ENCODE measurements at places on chromosomes 1 and 21.

GRCh38 chr21:27681841-27682240 lies 715.0 kb upstream of the ADAMTS5 start:
- no peak for DNase-seq

DNA sequence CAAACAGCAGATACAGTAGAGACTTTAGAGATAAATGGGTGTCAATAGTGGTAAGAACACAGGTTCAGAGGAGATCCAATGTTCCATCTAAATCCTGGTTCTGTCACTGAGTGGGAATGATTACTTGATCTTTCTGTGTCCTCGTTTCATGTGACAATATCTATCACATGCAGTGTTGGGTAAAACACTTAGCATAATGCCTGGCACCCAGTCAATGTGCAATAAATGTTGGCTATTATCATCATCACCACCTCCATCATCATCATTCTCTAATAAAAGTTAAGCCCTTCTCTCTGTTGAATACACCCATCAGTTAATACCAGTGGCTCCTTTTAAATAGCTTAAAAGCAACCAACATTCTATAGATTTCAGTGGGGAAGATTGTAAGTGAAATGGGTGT lies 184.7 kb downstream of the ST6GALNAC3 start:
- DNase-seq: no peak

GRCh38 chr1:209646558-209646957 lies 5.7 kb downstream of the LAMB3 start:
- no peak for DNase-seq

- no peak for DNase-seq
These were observed 29.5 kb downstream of the BRINP2 start for GRCh38 chr1:177200290-177200689.

- no peak for DNase-seq
These were observed 62.8 kb upstream of the KIF26B start for GRCh38 chr1:245091818-245092637.

- DNase-seq: no peak
These were observed 635.2 kb downstream of the SMYD3 start for GRCh38 chr1:245871915-245872314.

DNA sequence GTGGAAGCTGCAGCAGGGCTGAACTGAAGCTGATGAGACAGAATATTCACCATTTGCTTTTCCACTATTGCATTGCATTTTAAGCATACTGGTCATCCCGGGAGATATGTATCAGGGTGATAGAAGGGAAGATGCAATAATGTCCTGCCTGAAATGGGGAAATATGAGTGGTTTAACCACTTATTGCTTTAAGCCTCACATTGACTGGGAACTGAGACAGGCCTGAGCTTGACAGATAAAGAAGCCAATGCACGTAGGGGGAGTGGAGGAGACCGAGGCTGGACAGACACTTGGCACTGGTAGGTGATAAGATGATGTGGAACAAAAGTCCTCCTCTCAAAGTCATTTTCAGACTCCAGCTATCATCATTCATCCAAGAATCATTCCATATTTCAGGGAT lies 911.7 kb upstream of the NCAM2 start:
- DNase-seq: no peak

- DNase-seq: no peak
These were observed 271.8 kb downstream of the HLX start for GRCh38 chr1:221150996-221151395.

GRCh38 chr1:228016181-228016510 lies 9.3 kb downstream of the WNT3A start:
- no peak for DNase-seq

GRCh38 chr1:245512980-245513578 lies 358.3 kb downstream of the KIF26B start:
- DNase-seq: no peak

GRCh38 chr21:34073749-34074282 lies 438 bp downstream of the MRPS6 start:
- DNase-seq: no peak

- DNase-seq: no peak
These were observed 16.3 kb downstream of the CNIH3 start for GRCh38 chr1:224632381-224632871.

DNA sequence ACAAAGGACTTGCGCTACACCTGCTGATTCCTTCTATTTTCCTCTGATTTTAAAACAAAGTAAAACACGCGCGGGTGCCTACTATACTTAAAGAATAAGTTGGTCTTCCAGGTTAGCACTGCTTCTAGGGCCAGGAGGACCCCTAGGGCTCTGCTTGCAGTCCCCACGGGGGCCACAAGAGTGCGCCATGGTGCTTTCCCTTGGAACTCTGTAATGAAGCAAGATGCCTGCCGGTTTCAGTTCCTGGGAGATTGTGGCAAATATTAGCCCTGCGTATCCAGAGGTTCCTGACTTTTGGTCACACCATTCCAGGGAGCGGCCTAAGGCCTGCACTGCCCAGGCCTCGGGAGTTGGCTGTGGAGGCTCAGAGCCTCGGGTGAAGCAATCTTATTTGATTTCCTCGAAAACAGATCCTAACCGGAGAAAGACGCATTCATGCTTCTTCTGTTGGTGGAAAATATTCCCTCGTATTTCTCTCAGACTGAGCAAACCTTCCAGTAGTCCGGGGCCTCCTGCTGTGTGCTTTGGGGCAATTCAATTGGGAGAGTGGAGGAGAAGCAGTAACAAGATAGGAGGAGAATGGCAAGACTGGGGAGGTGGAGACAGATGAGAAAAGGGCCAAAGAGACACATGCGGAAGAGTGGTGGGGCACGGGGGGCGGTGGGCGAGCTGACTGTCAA lies 25.3 kb downstream of the ADAM30 start:
- peak; percentile 36 for DNase-seq

DNA sequence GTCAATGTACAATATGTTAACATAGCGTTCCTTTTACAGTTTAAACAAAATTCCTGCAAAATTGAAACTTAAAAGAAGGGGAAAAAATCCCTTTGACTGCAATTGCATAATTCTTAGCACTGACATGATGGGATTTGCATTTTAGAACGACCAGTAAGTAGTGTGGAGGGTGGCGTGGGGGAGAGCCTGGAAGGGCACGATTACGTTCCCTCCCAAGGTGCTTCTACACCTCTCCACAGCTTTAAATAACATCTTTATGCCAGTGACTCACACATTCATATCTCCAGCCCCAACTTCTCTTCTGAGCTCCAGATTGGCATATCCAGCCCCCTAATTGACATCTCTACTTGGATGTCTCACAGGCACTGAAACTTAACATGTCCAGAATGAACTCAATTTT lies 64.3 kb downstream of the OLFML3 start:
- no peak for DNase-seq

- no peak for DNase-seq
These were observed 38.7 kb upstream of the COL6A2 start for GRCh38 chr21:46059195-46059594.

GRCh38 chr21:41794600-41794999 lies 27.7 kb upstream of the RIPK4 start:
- DNase-seq: no peak

DNA sequence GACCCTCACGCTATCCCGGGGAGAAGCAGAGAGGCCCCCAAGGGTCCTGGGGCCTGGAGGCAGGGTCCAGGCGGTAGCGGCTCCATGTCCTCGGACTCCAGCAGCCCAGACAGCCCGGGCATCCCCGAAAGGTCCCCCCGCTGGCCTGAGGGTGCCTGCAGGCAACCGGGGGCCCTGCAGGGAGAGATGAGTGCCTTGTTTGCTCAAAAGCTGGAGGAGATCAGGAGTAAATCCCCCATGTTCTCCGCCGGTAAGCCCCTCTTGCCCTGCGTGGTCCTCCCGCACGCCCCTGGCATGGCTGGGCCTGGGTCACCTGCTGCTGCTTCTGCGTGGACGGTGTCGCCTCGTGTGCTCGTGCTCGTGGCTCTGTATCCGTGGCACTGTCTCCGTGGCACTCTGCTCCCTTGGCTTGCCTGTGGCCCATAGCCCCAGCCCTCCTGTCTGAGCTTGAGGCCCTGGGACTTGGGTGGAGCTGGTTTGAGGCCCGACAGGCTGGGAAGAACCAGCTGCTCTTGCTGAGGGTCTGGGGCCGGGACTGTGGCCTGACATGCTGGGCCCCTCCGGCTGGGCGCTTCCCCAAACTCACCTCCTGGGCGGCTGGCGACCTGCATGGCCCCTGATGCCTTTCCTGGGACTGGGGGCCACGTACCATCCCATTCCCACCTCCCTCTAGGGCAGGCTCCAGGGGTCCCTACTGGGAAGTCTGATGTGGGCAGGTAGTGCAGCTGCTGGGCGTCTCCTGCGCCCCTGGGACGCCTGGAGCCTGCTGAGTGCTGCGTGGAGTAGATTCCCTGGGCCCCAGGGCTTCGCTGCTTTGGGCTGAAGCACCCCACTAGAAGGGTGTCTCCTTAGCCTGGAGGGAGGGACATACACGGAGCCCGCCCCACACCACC lies 23.5 kb downstream of the PANK4 start:
- DNase-seq: no peak

DNA sequence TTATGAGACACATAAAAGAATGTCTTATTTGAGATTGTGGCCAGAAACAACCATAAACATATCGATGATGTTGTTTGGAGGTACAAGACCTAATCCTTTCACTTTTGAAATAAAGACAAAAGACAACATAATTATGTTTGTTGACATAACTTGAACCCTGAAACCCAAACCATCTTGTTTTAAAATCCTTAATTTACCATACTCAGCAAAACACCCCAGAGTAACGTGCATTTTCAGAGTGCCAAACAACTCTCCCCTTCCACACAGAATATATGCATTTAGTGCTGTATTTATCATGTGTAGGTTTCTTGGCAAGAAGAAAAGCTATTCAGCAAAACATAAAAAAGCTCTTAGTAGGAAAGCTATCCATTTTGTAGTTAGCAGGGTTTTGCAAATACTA lies 17.5 kb downstream of the SIM2 start:
- no peak for DNase-seq

- DNase-seq: no peak
These were observed 28.3 kb upstream of the PEF1 start for GRCh38 chr1:31672986-31673385.

DNA sequence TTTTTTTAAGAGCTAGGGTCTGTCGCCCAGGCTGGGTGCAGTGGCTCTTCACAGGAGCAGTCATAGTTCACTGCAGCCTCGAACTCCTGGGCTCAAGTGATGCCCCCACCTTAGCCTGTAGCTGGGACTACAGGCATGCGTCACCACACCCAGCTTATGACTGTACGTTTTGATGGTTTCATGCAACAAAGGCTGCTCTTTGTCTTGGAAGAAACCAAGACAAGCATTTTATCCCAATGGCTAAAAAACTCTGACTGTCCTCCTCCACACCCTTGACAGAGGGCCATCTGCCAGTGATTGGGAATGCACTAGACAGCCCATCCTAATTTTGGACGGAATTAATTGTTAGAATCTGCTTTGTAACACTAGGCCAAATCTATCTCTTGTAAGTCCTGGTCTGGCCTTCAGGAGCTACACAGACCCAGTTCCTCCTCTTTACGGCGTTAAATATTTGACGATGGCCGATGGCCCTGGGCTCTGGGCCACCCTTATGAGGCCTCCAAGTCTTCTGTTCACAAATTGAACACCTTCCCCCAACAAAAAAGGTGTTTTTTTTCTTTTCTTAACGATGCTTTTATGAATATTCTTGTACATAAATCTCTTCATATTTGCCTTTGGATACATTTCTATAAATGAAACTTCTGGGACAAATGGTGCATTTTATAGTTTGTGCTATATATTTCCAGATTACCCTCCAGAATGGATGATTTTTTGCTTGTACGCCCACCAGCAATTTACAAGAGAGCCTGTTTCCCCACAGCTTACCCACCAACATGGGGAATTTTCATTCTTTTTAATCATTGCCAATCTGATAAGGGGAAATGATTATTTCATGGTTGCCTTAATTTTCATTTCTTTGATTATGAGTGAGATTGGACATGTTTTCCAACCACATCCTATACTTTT lies 104.8 kb upstream of the SLC25A33 start:
- DNase-seq: no peak

GRCh38 chr21:35352066-35352770 lies 303.1 kb upstream of the RUNX1 start:
- DNase-seq: no peak

GRCh38 chr1:155759966-155760630 lies 71.2 kb downstream of the DAP3 start:
- no peak for DNase-seq

DNA sequence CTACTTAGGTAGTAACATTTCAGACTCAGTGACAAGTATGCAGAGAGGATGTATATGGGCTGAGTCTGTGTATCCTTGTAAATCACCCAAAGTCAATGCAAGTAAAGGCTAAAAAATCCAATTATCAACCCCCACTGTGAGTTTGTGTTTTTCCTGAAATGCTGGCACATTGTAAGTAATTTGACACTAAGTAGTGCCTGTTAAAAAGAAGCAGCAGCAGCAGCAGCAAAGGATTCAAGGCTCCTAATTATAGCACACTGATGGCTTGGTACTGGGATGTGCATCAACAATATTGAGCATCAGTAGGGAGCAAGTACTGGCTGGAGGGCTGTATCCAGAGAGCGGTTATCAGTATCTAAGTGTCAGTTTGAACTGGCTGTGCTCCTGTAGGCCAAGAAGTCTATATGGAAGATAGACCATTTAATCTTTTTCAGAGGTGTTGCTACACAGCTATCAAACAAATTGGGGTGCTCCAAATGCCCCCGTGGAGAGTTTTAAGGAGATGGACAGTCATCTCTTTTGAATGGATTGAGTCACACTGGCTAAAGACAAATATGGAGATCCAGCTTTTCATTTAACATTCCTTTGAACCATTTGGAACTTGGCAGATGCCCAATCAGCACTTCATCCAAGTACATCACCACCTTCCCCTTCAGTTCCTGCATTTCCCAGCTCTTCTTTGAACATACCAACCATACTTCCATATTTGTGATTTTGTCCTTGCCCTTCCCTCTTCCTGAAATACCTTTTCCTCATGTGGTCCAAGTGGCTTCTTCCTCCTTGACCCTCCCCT lies 241.2 kb upstream of the ST6GALNAC5 start:
- no peak for DNase-seq

DNA sequence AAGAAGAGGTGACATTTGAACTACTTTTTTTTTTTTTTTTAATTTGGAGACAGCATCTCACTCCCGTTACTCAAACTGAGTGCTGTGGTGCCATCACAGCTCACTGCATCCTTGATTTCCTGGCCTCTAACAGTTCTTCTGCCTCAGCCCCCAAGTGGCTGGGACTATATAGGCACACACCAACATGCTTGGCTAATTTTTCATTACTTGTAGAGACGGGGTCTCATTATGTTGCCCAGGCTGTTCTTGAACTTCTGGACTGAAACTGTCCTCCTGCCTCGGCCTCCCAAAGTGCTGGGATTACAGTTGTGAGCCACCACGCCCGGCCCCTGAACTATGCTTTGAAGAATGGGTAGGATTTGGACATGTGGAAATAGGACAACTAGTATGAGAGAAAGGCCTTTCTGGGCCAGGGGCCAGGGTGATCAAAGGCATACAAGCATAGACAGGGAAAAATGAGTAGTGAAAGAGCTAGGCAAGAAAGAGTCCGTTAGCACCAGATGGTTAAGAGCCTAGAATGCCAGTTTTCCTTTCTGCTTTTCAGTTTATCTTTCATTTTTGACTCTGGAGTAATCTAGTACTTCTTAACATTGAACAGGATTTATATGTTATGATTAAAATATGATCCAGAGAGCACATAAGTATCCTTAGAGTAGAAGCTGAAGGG lies 6.3 kb downstream of the RABGAP1L start:
- no peak for DNase-seq

- no peak for DNase-seq
These were observed 126.8 kb downstream of the GRIK1 start for GRCh38 chr21:29812947-29813346.

Measured in stimulated activated CD4-positive, alpha-beta T cell treated with anti-CD3 and anti-CD28 coated beads, Interleukin-15, amount 100 ng/mL, for 48 hours (primary cell).